ENCODE measurements at places on chromosomes 4 and X.

GRCh38 chr4:182213004-182213403, 30.2 kb upstream of the TENM3 start:
- no peak for DNase-seq

GRCh38 chrX:40201329-40201885, 103.6 kb upstream of the BCOR start:
- no peak for DNase-seq

- DNase-seq, result no peak
Measured at GRCh38 chr4:174425669-174426068, 96.6 kb downstream of the HPGD start.

DNA sequence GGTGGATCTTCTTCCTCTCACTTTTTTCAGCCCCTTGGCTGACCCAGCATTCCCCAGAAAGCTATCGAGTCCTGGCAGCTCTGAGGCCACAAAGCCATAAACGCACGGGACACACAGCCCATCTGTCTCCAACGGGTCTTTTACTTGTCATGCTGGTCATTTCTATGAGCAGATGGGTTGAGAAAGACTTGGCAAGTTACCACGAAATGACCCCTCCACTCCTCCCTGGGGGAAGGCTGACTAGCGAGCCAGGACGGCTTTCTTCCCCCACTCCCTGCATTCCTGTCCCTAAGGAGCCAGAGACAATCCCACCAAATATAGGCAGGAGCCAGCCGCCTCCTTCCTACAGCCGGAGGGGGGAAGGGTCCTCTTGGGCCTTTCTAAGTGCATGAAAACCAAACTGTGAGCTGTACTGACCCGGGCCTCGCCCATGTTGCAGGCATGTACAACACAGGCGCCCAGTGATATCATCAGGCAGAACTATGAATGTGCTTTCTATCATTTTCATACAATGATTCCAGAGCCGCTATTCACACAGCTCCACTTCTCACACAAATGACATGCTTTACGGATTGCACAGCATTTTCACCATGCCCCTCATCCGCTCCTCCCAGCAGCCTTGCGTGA, 28.6 kb downstream of the AFAP1 start:
- DNase-seq, result no peak

DNA sequence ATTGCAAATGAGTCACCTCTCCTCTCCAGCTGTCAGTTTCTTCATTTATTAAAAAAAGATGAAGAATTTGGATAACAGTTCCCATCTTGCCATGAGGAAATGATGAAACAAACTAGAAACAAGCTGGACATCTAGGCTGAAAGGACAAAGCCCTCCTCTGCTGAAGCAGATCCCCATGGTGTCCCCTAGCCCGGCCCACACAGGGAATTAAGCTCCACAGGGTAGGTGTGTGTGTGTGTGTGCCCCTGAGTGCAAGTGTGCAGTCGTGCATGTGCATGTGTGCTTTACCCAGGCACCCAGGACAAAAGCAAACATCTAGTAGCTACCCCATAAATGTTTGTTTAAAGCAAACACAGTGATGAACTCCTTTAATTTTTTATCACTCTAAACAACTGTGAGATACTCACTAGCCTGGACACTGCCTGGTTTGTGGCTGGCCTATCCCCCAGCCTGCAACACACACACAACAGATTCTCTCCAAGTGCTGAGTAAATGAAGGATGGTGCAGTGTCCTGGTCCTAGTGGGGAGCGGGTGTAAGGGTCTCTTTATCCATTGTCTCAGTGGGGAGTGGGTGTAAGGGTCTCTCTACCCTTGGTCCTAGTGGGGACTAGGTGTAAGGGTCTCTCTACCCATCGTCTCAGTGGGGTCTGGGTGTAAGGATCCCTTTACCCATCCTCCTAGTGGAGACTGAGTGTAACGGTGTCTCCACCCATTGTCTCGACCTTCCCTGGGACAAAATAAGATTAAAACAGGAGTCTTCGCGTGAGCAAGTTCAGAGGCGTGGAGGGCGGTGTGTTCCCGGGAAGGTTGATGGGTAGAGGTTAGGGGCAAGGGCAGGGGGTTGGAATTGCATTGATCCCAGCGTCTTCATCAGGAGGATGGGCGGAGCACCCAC, 688 bp upstream of the EVC start:
- DNase-seq, result no peak

DNA sequence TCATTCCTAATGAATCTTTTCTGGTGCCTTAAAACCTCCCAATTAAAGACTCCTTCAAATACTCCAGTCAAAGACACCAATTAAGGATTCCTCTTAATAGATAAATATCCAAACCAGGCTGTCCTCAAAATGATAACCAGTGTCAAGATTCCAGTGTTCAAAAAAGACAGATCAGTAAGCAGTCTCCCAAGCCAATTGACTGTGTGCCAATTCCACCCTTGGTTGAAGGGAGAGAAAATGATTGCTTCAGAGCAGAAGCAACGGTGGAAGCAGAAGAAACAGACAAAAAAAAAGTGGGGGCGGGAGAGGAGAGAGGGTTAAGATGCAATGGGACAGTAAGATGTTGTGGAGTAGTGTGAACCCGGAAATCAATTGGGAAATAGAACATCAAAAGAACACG, 216.0 kb upstream of the FTHL17 start:
- no peak for DNase-seq

DNA sequence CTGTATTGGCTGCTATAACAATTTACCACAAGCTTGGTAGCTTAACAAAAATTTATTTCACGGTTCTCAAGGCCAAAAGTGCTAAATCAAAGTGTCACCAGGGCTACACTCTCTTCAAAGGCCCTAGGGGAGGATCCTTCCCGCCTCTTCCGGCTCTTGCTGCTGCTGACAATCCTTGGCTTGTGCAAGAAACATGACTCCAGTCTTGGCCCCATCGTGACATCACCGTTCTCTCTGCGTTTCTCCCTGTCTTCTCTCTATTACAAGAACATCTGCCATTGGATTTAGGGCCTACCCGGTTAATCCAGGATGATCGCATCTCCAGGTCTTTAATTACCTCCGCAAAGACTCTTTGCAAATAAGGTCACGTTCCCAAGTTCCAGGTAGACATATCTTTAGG, 10.4 kb upstream of the CLCN4 start:
- no peak for DNase-seq

- DNase-seq, result no peak
Measured at GRCh38 chr4:188975271-188975670, 836.0 kb downstream of the TRIML1 start.

DNA sequence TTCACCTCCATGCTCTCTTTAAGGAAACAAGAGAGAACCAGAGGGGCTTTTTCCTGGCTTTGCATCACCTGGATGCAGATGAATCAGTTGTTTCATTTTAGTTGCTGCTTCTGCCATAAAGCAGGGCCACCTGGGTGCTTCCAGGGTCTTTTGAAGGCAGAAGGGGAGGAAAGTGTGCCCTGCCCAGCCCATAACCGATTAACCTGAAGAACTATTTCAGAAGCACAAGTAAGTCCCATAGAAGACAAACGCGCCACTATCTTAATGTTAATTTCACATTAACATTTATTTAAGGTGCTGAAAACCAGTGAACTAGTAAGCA, 32.1 kb downstream of the IRF2 start:
- no peak for DNase-seq

GRCh38 chrX:9318213-9318612, 146.6 kb upstream of the TBL1X start:
- DNase-seq, result no peak

DNA sequence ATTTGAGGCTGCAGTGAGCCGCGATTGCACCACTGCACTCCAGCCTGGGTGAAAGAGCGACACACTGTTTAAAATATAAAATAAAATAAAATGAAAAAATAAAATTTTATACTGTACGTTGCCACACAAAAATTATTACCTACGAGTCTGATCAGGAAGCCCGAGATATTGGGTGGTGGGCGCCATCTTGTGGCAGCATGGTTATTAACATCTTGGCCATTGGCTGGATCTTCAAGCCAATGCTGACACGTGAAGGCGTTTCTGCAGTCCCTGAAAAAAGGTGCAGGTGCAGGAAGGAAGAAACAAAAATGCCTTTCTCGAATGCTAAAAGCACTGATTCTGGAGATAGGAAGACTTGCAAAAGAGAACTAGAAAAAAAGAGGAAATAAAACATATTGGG, 4.9 kb upstream of the TLR8 start:
- DNase-seq, result no peak

- no peak for DNase-seq
Measured at GRCh38 chr4:137408527-137409177, 123.6 kb downstream of the PCDH18 start.

GRCh38 chrX:100120956-100121355, 289.1 kb downstream of the PCDH19 start:
- no peak for DNase-seq

- DNase-seq, result no peak
Measured at GRCh38 chr4:106450249-106450648, 81.7 kb upstream of the GIMD1 start.

- no peak for DNase-seq
Measured at GRCh38 chr4:125517831-125518230, 203.1 kb downstream of the FAT4 start.

GRCh38 chr4:116501954-116502353, 583.4 kb downstream of the TRAM1L1 start:
- no peak for DNase-seq

DNA sequence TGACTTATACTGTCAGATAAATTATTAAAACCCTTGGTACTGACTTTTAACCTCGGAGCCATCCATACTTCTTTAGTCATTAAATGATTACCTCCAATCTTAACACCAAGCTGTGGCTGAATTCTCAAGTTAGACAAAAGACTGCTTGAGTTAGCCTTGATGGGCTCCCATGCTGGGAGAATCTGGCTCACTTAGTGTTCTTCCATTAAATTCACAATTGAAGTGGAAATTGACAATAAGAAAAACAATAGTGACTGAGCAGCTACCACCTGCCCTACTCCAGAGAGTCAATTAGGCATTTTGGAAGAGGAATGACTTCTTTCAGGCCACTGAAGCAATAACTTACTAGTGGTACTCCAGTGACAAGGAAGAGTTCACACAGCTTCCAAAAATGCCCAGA, 503.0 kb upstream of the CPXCR1 start:
- no peak for DNase-seq

DNA sequence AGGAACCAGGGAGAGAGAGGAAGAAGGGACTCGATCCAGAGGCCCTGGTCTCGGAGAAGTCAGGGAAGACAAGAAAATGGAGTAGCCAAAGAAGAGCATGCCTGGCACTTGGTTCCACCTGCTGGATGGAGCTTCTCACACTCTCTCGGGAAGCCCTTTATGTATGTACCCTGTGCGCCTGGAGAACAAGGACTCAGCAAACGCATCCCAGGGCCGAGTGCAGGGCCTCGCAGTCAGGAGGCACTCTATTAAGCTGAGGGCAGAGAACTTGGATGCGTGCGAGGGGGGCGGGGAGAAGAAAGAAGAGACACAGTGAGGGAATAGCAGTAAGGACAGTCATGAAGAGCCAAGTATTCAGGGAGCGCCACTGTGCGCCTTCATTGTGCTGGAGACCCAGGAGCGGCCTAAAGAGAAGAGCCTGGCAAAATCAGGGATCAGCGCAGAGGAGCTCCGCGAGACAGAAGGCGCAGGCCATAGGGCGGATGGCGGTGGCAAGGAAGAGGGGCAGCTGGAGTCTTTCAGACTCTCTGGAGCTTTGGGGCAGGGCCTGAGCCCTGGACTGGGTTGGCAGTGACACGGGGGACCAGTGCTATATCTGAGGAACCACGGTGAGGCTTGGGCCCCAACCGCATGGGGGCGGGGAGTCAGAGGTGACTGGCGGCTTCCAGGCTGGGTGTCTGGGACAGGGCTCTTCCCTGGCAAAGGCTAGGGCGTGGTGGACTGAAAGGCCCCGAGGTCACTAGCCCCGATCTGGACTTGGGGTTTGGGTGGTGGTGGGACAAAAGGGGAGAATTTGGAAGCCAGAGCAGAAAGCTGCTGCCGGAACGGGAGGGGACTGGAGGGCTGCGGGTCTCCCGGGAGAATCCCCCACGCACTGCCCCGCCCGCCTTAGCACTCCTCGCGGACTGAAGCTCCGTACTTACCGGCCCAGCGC, 1.9 kb upstream of the SEPTIN6 start:
- no peak for DNase-seq

DNA sequence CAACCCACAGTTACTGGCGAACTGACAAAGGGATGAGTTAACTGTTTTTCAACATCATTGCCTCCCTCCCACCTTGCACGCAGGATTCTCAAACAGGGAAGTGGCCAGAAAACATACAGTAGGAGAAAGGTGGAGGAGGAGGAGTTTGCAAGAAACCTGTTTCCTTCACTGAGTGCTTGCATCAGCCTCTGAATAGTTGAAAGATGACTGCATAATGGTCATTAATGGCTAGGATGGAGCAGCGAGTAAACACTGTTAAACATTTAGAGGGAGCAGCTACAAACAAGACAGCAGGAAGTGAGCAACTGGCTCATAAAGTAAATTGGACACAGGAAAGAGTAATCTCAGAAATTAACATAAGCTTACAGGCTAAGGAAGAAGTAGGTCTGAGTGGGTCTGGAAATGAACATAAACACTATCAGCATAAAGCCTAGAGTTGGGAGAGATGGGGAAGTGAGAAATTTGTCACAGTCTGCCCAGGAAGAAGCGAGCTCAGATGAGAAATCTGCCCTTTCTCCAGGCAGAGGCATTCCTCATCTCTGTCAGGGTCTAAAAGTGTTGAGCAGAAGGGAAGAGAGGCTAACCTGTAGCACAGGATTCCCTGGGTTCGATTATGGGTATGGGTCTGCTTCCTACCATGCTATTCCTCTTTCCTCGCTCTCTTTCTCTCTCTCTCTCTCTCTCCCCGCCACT, 38.6 kb downstream of the TRPC5OS start:
- no peak for DNase-seq

- no peak for DNase-seq
Measured at GRCh38 chr4:78129383-78130108, 72.4 kb downstream of the FRAS1 start.

DNA sequence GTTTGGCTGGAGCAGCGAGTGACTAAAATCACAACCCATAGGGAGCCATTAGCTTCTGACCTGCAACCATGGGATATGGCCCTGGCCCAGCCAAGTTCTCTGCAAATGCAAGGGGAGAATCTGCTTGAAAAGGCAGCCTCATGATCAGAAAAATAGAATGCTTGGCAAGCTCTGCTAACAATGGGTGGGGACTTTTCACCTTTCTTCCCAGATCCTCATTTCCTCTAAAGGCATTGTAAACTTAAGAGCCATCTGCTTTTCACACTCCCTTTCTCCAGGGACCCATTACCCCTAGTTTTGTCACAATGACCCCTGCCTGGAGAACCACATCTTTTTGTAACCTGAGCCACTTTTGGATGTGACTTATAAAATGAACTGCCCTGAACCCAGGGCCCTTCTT, 104.3 kb downstream of the PARM1 start:
- no peak for DNase-seq

DNA sequence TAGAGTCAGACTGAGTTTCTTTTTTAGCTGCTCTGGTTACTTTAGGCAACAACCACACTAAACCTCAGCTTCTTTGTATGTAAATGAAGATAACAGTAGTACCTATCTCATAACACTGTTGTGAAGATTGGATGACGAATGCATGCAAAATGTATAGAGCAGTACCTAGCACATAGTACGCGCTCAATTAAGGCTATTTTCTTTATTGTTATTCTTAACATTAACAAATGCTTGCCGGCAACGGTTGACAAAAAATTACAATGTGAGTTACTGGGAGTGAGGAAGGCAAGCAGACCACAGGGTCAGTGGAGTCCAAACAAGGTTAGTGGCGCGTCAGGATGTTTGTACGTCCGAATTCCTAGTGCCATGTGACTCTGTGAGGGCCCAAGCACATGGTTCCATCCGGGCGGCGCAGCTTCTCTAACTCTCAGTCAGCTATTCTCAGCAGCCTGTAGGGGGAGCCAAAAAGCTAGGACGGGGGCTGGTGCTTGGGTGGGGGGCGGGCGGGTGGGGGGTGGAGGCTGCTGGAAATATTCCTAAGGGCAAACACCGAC, 821 bp upstream of the NALF2 start:
- no peak for DNase-seq
